ENCODE measurements at places on chromosomes 4 and X.

GRCh38 chrX:47218280-47218919 is at the start of gene CDK16:
Gene CDK16, plus strand, starts transcription at chrX:47218681. Its CDS starts 4,877 bp downstream, at chrX:47223558.
- peak; percentile 39 for DNase-seq

- no peak for DNase-seq
Measured at GRCh38 chrX:76538860-76539259, 111.3 kb downstream of the MAGEE1 start.

GRCh38 chrX:38275615-38276014 is 51.7 kb downstream of the RPGR start:
- no peak for DNase-seq

GRCh38 chrX:3697701-3698279 is 15.7 kb downstream of the PRKX start:
- DNase-seq: no peak

- no peak for DNase-seq
Measured at GRCh38 chr4:107155366-107155765, 119.3 kb upstream of the DKK2 start.

- no peak for DNase-seq
Measured at GRCh38 chrX:11287505-11287904, 5.7 kb upstream of the AMELX start.

DNA sequence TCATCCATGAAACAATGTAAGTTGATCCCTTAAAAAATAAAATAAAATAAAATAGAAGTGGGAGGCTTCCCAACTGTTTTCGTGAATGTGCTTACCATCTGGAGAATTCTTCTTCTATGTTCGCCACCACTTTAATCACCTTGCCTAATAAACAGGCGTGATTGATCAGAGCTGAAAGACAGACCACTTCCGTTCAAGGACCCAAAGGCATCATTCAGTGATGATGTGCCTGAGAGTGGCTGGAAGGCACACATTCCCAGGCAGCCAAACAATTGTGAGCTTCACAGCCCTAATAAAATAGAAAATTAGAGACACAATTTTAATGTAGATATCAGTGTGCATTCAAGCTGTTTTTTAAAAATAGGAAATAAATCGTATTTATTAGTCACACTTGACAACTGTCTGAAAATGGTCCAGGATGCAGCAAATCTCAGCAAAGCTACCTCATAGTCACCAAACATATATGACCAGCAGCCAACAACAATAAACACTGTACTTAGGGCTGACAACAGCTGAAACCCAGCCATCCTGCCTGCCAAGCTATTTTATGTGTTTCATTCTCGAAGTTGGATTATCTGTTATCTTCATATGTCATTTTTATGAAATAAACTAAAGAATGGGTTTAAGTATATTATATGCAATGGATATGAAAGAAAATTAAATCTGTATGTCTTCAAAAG is 163.2 kb upstream of the FAM9B start:
- no peak for DNase-seq

DNA sequence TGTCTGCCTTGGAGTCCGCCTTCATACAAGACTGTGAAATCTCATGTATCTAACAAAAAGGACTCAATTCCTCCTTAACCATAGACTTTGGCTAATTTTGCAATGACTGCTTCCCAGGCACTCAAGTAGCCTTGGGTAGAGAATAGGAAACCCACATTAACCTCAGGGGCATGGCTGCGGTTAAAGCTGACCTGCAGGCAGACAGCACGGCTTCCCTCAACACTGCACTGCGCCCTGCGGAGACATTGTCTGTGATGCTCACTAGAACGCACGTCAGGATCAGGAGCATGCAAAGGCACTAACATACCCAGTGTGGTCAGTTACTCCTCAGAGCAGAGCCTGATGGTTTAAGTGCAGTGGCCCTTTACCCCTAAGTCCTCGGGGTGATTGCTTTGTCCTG is 10.3 kb upstream of the GPR143 start:
- DNase-seq: no peak

DNA sequence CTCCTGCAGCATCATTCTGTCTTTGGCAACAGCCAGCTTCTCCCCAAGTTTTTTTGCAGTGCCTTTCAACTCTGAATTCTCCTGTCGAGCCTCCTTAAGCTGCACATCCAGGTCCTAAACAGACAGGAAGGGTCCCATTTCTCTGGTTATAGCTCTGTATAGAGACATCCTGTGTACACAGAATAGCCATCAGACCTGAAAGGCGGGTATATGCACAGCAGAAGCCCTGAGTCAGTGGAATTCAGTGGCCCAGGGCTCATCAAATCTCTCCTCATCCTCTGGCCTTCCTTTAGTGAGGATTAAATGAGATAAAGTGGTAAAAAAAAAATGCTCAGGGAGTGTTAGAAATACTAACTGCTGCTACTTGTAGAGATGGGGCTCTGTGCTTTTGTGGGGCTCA is 73.8 kb downstream of the FAM184B start:
- DNase-seq: no peak

- DNase-seq: no peak
Measured at GRCh38 chr4:76200771-76201231, 12.8 kb downstream of the SCARB2 start.

- no peak for DNase-seq
Measured at GRCh38 chr4:171651071-171651470, 162.1 kb upstream of the GALNTL6 start.

DNA sequence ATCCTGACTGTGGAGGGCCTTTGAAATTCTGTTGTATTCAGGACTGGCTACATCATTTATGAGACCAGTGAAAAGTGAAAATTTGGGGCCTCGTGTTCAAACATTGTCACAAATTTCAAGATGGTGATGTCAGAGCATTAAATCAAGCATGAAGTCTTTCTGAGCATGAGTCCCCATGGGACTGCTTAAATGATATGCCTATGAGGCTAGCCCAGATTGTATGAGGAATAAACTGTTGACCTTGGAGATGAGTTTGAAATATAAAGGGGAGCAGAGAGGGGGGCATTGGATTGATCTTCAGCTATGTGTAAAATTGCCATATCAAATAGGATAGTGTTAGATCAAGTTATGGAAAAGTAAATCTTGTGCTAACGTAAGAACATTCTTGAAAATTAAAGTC is 230.0 kb downstream of the SPANXN3 start:
- DNase-seq: no peak

GRCh38 chr4:135277980-135278315 is 1076.4 kb upstream of the PABPC4L start:
- no peak for DNase-seq

DNA sequence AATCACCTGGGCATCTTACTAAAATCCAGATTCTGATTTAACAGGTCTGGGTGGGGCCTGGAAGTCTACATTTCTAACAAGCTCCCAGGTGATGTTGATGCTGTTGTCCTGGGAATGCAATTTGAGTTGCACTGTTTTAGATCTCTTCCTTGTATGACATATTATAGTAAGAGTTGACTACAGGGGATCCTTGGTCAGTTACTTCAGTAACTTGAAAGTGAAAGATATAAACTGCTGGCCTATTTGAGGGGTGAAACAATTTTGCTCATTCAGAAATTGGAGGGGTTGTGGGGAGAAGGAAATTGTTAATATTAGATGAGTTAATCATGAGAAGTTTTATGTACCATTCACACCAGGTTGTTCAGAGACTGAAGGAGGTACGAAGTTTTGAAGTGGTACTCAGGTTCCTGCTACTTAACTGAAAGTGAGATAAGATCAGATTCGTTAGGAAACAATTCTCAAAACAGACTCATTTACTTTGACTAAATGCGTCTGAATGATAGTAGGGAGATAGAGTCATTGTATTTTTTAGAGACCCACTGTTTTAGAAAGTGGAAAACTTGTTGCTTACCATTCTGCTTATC is 12.5 kb downstream of the SH2D1A start:
- DNase-seq: no peak

DNA sequence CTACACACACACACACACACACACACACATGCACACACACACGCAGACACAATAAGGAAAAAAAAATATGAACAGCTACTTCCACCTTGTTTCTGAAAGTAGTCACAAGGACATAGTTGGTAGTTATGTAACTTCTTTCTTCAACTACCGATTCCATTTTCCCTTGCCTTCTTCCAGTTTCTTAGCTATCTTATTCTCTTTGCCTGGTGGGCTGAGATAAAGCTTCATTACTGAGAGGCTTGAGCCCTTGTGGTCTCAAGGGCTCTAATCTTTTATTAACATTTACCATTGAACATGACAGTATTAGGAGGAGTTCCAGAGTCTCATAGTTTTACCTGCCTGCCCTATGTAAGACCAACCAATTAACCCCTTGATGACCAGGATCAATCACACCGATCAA is 8.9 kb upstream of the SMIM10 start:
- no peak for DNase-seq

GRCh38 chr4:187606581-187606980 is 389.0 kb upstream of the ZFP42 start:
- no peak for DNase-seq

GRCh38 chr4:56575820-56576429 is 70.3 kb downstream of the ARL9 start:
- DNase-seq: no peak

GRCh38 chrX:68419975-68420374 is 13.3 kb downstream of the OPHN1 start:
- no peak for DNase-seq

DNA sequence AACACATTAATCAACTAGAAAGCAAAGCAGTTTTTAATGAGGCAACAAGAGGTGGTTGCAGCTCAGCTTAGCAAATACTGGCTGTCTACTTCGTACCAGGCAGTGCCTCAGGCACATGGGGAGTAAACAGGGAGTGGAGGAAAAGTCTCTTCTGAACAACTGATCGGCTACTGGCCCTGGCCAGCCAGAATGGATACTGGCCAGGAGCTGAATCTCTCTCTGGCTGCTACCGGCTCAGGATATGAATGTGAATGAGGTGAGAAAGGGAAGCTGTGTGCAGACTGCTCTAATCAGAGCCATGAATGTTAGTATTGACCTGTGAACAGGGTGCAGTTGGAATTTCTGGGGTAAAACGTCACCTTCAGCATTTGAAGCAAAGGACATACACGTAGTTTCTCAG is 77.3 kb downstream of the STK32B start:
- no peak for DNase-seq

DNA sequence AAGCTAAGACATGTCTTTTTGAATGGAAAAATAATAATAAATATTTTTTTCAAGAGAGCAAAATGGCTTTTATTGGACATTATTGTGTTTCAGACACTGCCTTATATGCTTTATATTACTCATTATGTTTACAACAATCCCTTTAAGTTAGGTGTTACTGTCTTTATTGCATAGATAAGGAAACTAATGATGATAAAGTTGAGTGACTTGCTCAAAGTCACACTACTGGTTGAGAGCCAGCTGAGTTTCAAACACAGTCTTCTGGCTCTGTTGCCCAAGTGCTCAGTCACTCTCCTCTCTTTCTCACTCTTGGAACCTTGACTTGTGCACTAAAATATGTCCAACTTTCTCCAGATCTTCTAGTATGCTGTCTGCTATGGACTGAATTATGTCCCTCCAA is 71.5 kb upstream of the SLC39A8 start:
- DNase-seq: no peak

GRCh38 chr4:154332681-154333421 is 158.7 kb downstream of the DCHS2 start:
- peak; percentile 6 for DNase-seq

DNA sequence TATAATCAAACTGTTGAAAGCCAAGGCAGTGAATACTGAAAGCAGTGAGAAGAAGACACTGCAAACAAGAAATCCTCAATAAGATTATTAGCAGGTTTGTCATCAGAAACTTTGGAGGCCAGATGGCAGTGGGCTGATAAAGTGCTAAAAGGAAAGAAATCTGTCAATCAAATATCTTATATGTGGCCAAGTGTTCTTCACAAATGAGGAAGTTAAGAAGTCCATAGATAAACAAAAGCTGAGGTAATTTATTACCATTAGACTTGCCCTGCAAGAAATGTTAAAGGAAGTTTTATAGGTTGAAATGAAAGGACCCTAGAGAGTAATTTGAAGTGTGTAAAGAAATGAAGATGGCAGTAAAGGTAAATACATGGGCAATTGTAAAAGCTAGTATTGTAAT is 586.6 kb downstream of the RAPGEF2 start:
- no peak for DNase-seq

GRCh38 chr4:111952688-111953087 is 192.6 kb upstream of the FAM241A start:
- DNase-seq: no peak

DNA sequence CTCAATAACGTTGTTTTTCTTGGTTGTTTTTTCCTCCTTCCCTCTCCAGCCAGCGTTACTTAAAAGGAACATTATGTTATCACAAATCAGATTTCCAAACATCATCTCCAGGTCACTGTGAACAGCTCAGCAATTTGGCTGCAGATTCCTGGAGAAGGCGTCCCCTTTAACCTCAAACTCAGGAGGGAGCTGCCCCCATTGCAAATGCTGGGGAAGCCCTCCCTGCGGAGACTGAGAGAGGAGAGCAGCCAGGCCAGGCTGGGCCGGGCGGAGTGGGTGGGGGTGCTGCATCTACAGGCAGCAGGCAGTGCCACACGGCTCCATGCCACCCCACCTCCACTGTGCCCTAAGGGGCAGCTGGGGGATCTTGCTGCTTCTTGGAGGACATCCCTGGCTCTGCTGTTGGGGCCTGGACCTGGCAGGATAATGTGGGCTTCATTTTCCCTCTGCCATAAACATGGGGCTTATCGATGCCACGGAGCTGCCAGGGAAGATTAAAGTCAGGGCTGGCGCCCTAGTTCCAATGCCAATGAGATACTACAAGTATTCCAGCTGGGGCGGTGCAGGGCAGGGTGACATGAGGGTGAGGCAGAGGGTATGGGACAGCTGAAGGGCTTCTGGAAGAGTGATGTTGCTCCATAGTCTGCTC is 148.8 kb downstream of the PJA1 start:
- no peak for DNase-seq

- no peak for DNase-seq
Measured at GRCh38 chrX:86845101-86845500, 672.5 kb upstream of the KLHL4 start.

- no peak for DNase-seq
Measured at GRCh38 chr4:82839624-82840023, 41.0 kb upstream of the SCD5 start.

DNA sequence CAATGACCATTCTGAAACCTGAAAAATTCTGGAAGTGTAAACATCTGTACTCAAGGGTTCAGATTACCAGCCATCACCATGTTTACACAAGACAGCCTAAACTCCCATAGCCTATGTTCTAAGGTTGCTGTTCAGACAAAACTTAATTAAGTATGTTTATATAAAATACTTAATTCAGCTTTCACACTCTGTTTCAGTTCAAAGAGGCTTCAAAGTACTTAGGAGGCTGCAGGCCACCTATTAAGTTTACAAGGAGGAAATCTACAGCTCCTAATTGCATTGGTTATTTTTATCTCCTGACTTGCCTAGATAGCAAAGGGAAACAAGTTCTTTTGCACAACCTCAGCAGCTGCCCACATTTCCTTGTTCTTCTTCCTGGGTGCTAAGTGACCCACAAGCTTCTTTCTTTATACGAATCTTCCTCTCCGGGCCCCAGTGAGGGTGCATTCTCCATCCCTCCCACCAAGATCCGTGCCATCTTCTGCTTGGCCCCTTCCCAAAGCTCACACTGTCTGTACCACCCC is 2.0 kb downstream of the GAK start:
- DNase-seq: no peak

All from activated CD8-positive, alpha-beta memory T cell treated with anti-CD3 and anti-CD28 coated beads for 1 hour (primary cell).